Left colon (tissue), 2 donors: ENCODE measurements at places on chromosomes 12 and 14. TPM values are rescaled to one million over a fixed set of nuclear protein-coding genes. Genes with fewer than 3 reads are reported as not detected.

EIF2S3B gene
- 0.61 TPM for total RNA-seq

CSAD gene
- total RNA-seq = 28.7 TPM

DNA sequence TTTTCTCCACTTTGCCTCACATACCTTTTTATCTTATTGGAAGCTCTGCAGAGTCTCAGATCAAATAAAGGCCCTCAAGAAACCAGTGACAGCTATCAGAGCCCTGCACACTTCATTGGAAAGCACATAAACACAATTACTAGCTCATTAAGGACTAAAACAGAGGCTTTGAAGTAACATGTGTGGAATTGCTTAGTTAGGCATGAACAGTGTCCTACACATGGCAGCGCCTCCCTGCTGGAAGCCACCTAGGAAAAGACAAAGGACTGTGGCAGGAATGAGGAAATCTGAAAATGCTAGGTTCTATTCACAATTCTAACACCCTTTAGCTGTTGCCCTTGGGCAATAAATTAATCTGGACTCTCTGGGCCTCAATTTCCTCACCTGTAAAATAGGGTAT lies 89.4 kb downstream of the SUDS3 start:
- no peak for DNase-seq

DNA sequence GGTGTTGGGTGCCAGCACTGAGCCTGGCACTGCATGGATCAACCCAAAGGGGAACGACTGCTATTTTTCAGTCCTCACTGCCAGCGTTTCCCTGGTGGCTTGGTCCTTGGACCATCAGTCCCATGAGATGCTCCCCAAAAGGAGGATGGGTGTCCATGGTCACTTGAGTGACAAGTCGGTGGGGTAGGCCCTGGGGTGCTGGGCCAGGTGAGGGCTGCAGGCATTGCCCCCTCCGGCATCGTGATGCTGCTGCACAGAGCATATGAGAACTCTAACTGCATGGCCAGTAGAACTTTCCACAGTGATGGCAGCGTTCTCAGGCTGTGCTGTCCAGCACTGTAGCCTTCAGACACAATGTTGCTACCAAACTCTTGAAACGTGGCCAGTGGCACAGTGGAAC lies 16.2 kb downstream of the SETD1B start:
- no peak for DNase-seq

- DNase-seq = no peak
These were observed 118.6 kb upstream of the MYL2 start for GRCh38 chr12:111038941-111039340.

DNA sequence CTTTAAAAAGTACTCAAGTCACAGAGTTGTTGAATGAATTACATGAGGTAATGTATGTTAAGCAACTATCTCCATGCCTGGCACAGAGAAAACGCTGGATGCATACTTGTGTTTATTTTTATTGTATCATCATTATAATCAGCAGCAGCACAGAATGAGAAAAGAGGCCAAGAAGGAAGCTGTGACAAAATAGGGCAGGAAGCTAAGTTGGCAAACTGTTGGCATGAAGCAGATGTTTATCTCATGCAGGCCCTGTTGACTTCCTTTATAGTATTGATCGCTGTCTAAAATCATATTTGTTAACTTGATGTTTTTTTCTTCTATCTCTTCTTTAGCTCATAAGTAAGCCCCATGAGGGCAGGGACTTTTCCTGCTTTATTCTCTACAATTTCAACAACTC lies 466.6 kb downstream of the TRHDE start:
- no peak for DNase-seq

DNA sequence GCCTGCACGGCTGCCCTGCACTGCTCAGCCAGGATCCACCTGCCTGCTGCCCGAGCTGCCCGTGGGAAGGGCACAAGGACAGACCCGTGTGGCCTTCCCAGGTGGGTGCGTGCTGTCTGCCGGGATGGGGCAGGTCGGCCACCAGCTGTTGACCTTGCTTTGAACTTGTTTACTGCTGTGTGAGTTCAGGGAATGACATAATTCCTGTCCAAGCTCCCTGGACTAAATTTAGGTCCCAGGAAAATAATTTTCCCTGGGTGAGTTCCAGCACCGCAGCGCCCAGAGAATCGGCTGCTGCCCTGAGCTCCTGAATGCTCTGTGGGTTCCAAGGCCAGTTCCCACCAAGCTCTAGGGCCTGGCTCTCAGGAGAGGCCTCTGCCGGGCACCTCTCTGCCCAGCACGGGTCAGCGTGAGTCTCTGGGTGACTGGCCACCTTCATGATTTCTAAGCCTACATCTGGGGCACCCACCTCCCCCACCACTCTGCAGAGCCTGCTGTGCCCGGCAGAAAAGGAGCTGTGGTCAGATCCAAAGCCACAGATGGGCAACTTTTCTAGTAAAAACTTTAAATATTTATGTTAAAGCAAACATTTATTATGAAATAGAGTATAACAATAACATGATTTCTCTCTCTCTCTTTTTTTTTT lies 27.2 kb upstream of the MLXIP start:
- no peak for DNase-seq

DNA sequence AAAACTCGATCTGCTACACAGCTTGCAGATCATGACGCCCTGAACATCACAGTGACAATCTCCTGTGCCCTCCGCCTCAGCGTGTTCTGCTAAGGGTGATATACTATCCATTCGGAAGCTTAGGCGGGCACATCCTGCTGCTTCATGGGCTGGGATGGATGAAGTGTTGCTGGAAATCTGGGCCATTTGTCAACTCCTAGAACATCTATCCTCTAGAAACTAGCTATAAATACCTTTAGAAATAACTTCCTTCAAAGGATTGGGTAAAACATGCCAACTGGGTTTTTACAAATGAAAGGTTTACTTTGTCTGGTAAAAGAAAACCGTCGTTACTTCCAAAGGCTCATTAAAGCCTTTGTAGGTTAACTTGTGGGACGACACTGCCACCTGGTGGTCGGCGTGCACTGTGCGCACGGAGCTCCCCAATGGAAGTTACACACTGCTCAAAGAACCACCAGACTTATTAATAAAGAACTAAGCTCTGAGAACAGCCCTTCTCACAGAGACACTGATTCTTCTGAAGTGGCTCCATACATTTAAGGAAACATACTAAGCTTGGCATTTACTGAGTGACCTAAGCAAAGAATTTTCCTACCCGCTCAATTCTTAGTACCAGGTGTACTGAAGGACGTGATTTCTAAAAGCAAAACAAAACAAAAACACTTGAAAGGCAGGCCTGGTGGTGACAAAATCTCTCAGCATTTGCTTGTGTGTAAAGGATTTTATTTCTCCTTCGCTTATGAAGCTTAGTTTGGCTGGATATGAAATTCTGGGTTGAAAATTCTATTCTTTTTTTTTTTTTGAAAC lies 21.6 kb upstream of the CACNA2D4 start:
- peak; percentile 83 for DNase-seq

GRCh38 chr14:77654001-77654441 lies 37.6 kb upstream of the SPTLC2 start:
- DNase-seq = no peak

GRCh38 chr12:6896846-6897435 lies 7.7 kb upstream of the LRRC23 start:
- DNase-seq = no peak

- no peak for DNase-seq
These were observed 214.9 kb upstream of the DDHD1 start for GRCh38 chr14:53368066-53368465.

GRCh38 chr14:68978172-68978911 lies 760 bp downstream of the ACTN1 start:
- peak; percentile 70 for DNase-seq

DNA sequence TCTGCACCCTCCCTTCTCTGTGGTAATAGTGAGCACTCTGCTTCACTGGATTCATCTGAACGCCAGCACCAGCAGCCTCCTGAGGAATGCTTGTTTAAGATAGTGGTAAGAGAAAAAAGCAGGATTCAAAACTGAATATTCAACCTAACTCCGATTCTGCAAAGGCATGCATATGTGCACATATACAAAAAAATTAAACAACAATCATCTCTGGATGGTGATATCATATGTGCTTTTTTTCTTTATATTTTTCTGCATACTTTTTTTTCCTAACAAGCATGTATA lies 9.8 kb downstream of the TMEM229B start:
- DNase-seq = no peak

DNA sequence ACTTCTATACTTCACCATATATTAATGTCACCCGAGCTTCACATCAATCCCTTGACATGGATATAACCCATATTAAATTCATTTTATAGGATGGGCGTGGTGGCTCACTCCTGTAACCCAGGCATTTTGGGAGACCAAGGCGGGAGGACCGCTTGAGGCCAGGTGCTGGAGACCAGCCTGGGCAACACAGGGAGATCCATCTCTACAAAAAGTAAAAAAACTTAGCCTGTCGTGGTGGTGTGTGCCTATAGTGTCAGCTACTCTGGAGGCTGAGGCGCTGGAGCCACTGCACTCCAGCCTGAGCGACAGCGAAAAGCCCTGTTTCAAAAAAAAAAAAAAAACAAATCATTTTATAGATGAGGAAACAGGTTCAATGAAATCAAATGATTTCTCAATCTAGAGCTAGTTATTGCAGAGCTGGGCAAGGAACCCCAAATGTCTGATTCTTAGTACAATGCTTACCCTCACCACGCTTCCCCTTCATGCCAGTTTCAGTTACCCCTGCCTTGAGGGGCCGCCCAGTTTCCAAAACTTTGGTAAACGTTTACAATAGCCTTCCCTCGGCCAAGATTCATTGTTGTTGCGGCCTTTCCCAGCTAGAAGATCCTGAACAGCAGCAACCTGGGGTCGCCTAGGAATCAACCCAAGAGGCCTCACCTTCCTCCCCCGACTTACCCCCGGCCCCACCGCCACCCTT lies 751 bp downstream of the PSMB5 start:
- DNase-seq = no peak

DNA sequence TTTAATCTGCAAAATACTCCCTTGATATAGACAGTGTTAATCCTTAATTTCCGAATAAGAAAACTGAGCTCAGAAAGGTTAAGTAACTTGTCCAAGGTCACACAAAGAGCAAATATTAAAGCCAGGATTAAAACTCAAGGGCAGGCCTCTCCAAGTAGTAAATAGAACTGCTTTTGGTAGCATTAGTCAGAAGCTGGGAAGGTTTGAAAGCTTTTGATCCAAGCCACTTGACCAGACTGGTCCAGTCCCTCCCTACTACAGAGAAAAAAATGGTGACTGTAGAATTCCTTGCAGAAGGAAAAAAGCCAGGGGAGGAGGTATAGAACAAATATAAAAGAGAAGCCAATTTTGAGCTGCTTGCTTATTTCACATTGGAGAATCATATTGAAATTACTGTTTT lies 111.5 kb downstream of the NT5DC3 start:
- no peak for DNase-seq

DNA sequence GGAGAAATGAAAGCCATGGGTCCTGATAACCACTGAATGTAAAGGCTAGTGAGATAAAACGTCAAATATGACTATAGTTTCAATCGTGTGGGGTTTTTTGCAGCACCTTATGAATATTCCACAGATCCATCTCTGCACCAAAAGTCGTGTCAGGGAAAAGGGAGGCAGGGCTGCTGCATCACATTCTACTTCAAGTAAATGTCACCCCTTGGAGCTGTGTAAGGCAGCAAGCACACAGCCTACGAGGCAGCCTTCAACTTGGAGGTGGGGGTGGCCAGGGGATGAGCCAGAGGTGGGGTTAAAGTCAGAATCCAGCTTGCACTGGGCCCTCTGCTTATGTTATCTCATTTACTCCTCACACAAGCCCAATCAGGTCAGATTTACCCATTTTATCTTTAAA lies 90.4 kb downstream of the ARMH4 start:
- no peak for DNase-seq
